ENCODE measurements at places on chromosomes 7 and 10. TPM values are rescaled to one million over a fixed set of nuclear protein-coding genes. Genes with fewer than 3 reads are reported as not detected.

GRCh38 chr7:37083311-37084096 lies 359.2 kb upstream of the AOAH start:
- DNase-seq: no peak

Gene STRIP2
- total RNA-seq: 1.1 TPM

DNA sequence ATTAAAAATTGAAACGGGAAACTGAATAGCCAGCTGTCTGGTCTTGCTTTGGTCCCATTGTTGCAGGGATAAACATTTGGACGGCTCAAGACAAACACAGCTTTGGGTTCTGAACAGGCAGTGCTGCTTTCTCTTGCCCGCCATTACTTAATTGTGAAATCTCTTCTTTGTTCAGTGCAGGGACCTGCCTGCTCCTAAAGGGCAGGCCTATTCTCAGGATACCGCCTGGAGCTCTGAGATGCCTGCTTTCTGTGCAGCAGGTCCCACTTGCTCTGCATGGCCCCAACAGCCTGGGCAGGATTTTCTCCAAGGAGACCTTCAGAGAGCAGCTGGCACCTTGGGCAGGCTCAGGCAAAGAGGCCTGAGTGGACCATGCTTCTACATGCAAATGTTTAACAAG lies 237.6 kb downstream of the KCNMA1 start:
- DNase-seq: no peak

- DNase-seq: no peak
Observed at GRCh38 chr7:45017253-45017652, 17.3 kb downstream of the CCM2 start.

DNA sequence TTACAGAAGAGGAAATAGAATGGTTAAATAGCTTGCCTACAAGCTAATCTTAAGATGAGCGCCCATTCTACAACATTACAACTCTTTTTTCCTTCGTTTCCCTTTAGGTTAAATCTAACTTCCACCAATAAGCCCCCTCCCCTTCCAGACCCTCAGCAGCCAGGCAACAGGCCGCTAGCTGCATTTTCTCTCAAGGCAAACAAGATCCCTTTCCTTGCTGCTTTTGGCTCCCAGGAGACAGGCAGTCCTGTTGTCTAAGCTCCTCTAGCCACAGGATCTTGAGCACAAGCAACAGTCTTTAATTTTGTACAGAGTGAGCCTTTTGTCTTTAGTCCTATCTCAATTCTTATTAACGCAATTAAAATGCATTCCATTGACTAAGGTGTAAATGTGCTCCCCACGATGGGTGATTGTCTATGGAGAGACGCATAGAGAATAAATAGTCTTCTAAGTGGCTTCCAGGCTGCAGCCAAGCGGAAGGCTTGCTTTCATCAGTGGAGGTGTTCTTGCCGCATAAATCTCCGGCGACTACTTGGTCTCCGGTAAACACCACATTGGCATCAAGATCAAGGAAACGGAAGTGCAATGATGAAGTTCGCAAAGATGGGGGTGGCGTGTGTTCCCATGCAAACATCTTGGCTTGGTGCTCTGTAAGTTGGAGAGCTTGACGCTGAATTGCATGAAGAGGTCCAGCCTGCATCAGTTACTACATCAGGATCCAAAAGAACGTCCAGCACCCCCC lies 181.9 kb upstream of the LYZL2 start:
- DNase-seq: no peak
